ENCODE measurements at places on chromosomes 7 and 10. TPM values are rescaled to one million over a fixed set of nuclear protein-coding genes. Genes with fewer than 3 reads are reported as not detected.

DNA sequence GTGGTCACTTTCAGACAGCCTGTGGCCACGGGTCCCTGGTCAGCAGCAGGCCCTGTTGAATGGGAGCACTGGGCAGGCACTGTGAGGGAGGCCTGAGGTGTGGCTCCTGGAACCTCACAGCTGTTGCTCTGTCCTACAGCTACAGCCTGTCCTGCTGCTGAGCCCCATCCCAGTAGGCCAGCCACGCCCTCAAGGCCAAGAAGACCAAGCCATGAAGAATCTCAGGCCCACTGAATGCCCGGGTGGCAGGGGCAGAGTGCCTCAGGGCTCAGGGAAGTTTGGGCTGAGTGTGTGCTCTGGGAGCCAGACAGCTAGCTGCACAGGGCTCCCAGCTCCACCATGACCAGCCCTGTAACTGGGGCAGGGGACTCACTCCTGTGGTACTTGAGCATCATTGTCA lies 363.5 kb upstream of the NUPR2 start:
- DNase-seq, result no peak

DNA sequence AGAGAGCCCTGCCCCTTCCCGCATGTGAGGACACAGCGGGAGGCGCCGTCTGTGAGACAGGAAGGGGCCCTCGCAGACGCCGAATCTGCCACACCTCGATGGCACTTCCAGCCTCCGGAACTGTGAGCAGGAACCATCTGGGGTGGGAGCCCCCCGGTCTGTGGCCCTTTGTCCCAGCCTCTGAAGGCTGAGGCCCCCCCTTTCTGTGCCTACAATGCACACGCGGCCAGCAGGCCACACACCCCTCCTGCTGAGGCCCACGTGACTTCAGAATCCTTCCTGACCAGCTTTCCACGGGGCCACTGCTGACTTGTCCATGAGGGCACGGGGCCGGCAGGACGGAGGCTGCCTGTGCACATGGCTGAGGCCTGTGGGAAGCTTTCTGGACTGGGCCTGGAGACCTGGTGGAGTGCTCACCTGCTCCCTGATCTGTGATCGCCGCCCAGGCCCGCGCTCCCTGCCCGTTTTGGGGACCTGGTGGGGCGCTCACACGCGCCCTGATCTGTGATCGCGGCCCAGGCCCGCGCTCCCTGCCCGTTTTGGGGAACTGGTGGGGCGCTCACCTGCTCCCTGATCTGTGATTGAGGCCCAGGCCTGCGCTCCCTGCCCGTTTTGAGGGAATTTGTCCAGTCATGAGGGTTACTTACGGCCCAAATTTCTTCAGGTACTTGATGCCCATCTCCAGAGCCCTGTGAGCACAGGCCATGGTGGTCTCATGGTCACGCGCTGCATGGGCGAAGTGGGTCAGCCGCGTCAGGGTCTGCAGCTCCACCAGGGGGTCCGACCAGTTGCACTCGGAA lies 34.3 kb downstream of the CFAP46 start:
- DNase-seq, result no peak

DNA sequence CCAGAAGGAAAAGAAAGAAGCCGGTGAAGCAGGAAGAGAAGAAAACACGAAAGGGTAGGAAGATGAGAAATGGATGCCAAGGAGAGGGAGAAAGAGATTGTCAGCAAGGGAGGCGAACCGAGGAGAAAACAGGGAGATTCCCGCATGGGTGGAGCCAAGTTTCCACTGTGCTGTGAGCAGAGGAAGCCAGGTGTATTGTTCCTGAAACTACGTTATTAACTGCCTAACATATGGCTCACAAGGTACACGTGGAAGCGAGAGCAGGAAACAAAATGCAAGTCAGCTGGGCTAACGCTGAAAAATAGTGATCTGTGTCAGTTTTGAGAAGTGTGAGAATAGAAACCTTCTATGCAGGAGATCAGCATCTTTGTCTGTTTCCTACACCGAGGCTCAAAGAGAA lies 20.4 kb upstream of the HIPK2 start:
- no peak for DNase-seq

Gene POLR2J2
- total RNA-seq, result 0.22 TPM

DNA sequence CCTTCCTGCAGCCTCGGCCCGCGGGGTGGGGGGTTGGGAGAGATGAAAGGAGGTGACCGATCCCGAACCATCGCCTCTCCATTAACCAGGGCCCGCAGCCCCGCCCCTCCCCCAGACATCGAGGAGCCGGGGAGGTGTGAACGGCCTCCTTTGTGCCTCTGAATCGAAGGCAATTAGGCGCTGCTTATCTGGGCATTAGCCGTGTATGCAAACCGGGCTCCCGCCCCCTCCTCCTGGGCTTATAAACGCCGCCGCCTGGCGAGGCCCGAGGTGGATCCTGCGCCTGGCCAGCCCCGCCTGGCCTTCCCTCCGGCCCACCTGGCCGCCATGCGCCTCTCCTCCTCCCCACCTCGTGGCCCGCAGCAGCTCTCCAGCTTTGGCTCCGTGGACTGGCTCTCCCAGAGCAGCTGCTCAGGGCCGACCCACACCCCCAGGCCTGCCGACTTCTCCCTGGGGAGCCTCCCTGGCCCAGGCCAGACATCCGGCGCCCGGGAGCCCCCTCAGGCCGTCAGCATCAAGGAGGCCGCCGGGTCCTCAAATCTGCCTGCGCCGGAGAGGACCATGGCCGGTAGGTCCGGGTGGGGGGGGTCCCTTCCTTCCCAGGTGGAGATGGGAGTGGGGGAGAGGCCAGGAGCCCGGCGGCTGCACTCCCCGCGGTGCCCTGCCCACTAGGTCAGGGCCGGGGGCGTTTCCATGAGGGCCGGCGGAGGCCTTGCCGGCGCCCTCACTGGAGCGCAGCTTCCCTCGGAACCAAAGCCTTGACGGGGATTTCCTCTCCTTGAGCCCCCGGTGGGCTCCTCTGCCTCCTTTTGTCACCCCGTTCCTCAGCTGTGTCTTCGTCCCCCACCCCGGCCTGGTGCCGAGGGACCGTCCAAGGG lies at the start of gene VENTX:
VENTX (plus strand) TSS at position 268 of the 878 bp plus-strand sequence; CDS start at position 328, 60 bp downstream.
- DNase-seq, result no peak

Gene STEAP1B
- not detected for total RNA-seq

Gene DGKB
- total RNA-seq, result not detected

Gene DGKI
- not detected for total RNA-seq

DNA sequence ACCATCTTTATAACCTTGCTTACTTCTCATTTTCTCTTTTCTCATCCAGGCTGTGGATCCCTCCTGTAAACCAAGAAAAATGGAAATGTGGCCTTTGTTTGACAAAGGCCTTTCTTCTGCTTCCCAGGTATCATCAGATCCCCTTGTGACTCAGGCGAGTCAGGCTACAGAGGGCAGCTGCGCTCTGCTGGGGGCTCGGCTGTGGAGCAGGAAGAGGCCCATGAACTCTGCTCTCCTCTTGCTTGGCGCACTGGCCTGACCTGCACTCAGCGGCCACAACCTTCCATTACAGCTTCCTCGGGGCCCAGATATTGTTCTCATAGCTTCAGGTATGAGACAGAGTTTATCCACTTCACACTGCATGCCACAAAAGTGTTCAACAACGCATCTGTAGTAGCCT lies 457.6 kb upstream of the COBL start:
- DNase-seq, result no peak

GRCh38 chr10:34104829-34105572 lies 710.1 kb downstream of the PARD3 start:
- DNase-seq, result no peak

- DNase-seq, result peak; percentile 9
Measured at GRCh38 chr7:132516042-132516840, 60.0 kb downstream of the PLXNA4 start.

DNA sequence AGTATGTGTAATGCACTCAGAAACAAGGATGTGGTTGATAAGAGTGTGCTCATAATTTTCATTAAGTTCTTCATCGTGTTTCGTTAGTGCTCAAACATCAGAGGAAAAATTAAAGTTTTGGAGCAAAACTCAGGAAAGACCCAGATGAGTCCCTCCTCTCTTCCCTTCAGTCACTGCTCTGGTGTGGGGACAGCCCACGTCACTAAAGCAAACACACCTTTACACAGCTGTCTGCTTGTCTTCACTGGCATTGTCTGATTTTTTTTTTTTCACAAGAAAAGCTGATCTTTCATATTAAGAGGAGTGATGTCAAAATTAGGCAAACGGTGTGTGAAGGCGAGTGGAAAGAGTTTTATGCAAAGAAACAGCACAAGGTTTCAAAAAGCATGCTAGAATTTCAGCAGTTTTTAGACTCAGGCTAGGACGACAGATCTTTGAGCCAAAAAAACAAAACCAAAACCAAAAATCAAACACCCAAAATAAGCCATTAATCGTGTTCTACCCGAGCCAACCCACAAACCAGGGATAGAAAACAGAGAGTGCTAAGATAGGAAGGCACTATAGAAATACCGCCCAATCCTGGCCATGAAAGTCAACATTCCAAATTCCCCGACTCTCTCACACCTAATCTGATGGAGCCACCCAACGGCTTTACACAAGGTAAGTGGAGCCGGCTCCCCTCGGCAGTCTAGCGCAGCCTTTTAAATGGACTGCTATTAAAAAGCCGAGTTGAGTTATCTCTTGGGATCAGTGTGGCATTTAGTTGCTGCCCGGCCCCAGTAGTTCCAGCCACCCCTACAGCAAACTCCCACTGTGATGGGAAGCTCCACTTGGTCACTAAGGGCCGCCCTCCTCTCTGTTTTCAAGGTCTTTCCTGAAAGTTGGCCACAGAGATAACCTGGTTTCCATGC lies 27.9 kb upstream of the GATA3 start:
- peak; percentile 39 for DNase-seq

DNA sequence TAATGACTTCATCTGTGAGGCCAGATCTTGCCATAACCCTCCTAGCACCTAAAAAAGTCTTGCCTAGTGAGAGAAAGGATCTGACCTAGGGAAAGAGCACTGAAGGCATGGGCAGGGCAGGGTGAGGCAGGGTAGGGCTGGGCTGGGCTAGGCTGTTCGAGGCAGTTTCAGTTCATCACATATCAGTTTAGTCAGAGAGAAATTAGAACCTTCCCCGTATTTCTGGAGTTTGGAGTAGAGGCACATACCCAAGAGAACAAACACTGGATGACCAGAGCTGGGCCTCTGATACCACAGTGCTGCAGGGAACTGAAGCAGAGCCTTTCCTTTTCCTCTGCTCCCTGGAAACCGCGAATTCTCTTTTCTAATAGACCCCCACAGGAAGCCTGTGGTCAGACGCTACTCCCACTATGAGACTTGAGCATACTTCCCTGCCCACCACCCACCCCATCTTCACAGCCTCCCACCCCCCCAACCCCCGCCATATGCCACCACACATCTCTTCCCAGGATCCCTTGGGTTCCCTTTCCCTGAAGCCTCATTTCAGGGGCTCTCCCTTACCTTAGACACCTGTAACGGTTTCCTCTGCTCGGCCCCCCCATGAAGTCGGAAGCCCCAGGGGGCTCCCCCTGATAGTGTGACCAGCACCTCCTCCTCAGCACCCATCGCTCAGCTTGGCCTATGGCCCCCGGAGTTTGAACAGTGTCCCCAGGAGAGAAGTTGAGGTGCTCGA lies 406 bp downstream of the SYNPO2L start:
- no peak for DNase-seq

Gene CALML3
- total RNA-seq, result not detected

Gene IQCE
- 2.5 TPM for total RNA-seq

DNA sequence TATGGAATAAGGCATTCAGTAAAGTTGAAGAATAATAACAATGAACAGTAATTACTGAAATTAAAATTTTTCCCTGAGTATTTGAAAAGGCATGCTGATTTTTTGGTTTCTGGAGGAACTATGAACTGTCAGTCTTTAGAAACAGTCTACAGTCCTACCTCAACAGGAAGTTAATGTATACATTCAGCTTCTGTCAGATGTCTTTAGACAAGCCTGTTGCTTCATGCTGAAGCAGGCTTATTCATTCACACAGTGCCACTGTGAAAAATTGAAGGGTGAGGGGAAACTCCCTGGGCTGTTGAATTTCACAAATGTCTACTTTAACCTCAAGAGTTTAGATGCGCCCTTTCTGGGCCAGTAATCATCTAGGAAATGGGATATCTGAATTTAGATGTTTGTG lies 3.5 kb downstream of the NRF1 start:
- peak; percentile 68 for DNase-seq

- no peak for DNase-seq
Measured at GRCh38 chr7:55050281-55050680, 31.5 kb downstream of the EGFR start.

- DNase-seq, result no peak
Measured at GRCh38 chr7:139071680-139072079, 35.8 kb upstream of the ZC3HAV1L start.

DNA sequence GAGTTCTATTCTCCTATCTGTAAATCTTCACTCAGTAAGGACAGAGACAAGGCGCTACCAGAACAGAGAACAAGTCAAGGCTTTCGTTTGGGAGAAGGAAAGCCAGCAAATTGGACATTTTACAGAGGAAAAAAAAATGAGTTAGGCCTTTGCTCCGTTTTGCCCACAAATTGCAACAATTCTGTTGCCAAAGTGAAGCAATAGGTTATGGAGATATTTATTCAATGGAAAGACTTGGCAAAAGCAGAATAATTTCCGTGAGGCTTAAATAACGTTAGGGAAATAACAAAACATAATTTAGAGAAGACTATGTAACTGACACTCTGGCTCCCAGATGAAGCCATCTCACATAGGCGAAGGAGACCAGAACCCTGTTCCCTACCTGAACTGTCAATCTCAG lies 67.5 kb downstream of the MKX start:
- DNase-seq, result no peak

DNA sequence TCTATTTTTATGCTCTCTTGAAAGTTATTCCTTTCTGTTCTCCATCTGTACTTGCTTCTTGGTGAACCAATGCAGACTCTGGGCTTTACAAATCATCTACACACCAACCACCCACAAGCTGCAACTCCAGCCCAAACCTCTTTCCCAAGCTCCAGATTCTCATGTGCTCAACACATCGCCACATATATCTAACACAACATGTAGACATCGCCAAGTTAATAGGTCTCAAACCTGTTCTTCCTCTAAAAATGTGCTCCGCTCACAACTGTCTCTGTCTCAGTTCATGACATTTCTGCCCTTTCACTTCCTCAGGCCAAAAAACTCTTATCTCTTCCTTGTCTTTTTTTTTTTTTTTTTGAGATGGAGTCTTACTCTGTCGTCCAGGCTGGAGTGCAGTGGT lies 95.7 kb upstream of the EEPD1 start:
- no peak for DNase-seq

Gene CNNM1
- total RNA-seq, result 5.5 TPM

Gene EN2
- not detected for total RNA-seq

Gene OR13A1
- not detected for total RNA-seq

DNA sequence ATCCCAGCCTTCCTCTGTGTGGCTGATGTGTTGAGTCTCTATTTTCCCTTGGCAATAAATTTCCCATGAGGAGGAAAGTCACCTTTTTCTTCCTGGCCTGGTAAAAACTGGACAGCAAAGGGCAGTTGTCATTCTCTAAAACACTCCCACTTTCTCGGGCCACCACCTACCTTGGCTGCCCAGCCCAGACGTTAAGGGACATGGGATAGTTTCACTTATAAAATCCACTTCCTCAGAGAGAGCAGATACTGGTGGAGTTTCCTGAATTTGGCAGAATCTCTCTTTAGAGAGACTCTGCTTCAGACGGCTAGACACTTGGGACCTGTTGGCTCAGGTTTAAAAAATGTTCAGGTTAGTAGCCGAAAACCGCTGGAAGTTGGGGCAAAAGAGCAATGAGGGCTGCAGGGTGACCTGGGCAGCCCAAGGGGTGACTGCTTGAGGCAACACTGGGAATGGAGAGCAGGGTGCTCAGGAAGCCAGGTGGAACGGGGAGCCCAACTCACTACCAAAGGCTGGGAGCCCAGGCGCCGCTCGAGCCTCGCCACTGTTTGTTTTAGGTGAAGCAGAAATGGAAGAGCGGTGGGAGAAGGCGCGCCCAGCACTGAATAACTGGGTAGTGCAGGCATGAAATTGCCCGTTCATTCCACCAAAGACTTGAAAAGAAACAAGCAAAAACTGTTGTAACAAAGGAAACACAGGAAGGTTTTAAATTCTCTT lies 186.1 kb downstream of the TRIL start:
- DNase-seq, result no peak

Gene CLDN4
- total RNA-seq, result 28.2 TPM

Gene INPP5F
- 16.4 TPM for total RNA-seq
